ENCODE measurements at places on chromosomes 3 and 15.

GRCh38 chr3:74445541-74445940, 168.9 kb downstream of the CNTN3 start:
- no peak for DNase-seq

DNA sequence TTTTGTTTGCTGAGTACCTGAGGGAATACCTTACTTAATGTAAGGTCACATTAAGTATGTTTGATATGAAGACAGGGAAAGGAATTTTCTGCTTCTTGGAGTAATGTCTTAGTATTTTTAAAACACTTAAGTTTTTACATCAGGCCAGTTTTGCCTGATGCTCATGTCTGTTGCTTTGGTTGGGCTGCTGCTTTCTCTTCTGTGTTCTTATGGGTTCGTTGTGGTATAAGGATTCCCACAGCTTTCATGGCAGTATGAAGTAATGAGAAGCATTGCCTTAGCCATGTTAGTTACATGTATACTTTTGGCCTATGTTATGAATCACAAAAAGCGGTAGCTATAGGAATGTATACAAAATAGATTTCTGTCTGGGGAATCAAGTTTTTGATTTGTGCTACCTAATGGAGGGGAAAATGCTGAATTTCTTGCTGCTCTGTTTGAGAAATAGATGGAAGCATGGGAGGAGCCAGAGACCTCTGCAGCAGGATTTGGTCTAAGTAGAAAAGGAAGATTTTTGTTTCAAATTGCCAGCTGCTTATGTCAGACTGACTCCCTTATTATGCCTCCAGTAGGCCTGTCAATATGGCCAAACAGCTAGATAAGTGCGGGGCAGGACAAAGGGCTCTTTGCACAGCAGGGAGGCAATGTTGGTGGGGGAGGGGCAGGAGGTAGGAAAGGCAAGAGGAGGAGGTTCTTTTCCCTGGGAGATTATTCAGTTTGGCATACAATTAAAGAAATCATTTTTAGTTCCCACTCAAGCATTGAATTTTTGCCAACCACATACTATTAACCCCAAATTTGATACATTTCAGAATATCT, 5.2 kb downstream of the SETD5 start:
- peak; percentile 64 for DNase-seq

GRCh38 chr3:19154693-19155250, 6.5 kb downstream of the KCNH8 start:
- no peak for DNase-seq

DNA sequence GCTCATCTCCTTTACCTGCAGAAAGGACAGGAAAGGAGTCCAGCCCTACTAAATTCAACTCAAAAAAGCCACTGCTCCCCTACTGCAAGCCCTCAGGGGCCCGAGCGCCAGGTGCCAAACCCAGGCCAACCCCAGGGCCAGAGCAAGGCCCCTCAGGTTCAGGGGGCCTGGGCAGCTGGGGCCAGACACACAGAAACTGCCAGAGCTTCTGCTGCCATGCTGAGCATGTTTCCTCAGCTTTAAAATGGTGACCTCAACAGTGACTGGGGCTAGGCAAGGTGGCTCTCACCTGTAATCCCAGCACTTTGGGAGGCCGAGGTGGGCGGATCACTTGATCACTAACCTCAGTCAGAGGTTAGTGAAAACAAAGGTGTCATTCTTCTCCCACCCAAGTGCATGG, 38.8 kb downstream of the KLHL25 start:
- no peak for DNase-seq

- peak; percentile 16 for DNase-seq
These were observed 130.3 kb downstream of the MINAR1 start for GRCh38 chr15:79562403-79562815.

- no peak for DNase-seq
These were observed 167.3 kb downstream of the NECTIN3 start for GRCh38 chr3:111238885-111239284.
